ENCODE measurements at places on chromosomes 2 and 18.

- no peak for DNase-seq
These were observed 60.0 kb downstream of the RNF144A start for GRCh38 chr2:6977113-6977741.

DNA sequence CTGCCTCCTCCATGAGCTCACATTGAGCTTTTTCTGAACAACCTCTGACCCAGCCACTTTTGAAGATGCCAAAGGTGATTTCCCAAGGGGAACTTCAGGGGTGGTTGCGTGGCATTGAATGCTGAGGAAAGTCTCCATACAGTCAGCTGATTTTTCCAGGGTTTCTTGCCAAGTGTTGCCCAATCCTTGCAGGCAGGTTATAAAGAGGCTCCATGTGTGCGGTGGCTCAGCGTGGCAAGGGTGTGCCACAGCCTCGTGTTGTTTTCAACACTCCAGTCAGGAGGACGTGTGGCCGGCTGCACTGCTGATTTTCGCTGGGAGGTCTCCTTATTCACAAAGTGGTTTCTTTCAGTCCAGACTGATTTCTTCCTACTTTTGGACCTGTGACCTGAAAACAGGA, 81.4 kb upstream of the GATA6 start:
- no peak for DNase-seq

DNA sequence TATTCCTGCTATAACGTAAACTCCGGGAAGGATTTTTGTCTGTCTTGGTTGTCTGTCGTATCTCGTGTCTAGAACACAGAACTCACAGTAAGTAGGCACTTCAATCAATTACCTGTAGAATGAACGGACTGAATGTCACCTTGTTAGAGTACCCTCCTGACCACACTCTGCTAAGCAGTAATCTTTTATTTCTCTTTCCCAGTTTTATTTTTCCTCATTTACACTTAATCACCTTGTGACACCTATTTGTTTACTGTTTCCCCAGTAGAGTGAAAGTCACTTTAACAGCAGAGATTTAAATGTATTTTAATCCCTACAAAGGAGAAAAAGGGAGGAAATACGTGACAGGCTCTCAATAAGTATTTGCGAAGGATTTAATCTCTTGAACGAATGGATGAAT, 514 bp upstream of the EPB41L5 start:
- no peak for DNase-seq

DNA sequence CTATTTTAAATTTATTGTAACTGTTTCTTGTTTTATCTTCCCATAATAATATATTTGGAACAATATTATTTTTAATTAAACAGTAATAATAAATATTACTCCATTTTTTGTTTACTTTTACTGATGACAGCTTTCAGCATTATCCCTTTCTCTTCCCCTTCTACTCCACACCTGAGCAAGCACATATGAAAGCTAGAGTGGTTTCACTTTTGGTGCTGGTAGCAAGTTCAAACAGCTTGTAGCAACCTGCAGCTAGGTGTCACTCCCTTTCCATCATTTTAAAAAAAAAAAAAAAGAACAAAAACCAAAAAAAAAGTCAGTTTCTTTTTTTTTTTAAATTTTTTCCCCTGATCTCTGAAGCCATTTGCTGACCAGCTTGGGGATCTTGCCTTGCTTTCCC, 801.8 kb downstream of the CCDC85A start:
- DNase-seq: no peak

- no peak for DNase-seq
These were observed 268.2 kb upstream of the TCF4 start for GRCh38 chr18:55856229-55856628.

DNA sequence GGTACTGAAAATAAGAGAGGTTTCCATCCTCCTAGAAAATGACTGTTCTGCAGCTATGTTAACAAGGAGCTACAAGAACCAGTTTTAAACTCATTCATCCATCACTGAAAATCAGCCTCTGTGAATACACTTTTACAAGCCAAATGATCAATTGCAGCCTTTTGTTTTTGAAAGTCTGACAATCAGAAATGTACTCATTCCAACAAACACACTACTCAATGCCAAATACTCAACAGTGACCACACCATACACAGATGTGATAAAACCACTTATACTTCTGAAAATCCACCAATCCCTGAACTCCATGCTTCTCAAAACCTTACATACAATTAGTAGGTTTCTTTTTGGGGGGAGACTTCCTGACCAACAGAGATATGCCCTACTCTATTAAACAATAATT, 663.9 kb upstream of the CHAC2 start:
- DNase-seq: no peak

- peak; percentile 72 for DNase-seq
These were observed 127.3 kb downstream of the PRKCE start for GRCh38 chr2:45778720-45779171.

DNA sequence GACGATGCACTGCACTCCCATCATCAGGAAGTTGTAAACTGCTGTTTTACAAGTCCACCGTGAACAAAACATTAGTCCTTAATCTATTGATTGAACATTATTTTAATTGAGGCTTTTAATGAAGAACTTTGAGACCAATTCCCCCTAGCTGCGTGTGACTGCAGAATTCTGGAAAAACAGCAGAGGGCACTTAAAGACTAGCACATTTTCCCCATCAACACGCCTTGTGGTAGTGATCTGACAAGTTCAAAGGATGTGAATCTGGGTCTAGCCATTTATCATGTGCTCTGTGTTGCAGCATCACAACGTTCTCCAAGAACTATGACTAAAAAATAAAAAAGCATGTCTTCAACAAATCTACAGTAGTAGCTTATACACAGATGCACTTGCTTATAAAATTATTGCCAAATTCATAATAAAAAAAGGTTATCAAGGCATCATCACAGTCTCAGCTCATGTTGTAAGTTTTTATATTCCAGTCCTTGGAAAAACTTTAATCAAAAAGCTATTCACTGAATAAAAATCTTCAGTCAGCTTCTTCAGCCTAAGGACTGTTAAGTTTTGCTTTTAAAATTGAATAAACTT, 35.8 kb downstream of the SKOR2 start:
- DNase-seq: peak; percentile 15

- no peak for DNase-seq
These were observed 737.6 kb downstream of the SLC4A3 start for GRCh38 chr2:220365023-220365422.

DNA sequence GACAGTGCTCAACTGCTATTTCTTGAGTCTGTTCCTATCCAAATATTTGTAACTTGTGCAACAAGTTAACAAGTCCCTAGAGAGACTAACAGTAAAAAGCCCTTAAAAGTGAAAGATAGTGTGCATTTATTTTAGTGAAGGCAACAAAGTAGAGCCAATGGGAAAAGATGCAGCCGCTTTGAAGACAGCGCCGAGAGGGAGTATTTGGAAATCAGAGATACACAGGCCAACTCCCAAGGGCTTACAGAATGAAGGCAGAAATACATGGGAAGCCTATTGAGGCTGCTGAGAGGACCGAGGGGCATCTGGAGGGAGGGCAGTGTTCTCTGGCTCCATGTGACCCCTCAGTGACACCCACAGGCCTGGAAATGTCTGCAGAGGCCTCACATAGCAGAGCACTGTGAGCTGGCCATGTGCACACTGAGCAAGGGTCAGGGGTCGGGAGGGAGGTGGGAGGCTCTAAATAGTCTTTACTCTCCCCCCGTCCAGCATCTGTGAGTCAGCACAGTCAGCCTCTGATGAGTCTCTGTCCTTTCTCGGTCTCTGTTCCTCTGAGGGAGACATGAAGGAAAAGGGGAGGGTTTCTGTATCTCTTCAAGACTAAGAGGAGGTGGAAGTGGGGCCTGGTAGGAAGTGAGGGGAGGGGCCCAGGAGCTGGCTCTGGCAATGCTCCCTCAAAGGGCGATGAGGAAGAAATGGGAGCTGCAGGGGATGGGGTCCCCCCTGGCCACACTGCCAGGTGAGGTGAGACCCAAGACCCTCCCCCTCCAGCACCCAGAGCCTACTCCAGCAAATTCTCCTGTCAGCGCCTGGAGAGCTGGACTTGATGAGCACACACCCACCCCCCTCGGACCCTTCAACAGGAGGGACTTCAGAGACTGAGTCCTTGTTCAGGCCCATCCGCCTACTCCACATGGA, 133.6 kb downstream of the SP3 start:
- no peak for DNase-seq

- no peak for DNase-seq
These were observed 62.6 kb downstream of the MOGAT1 start for GRCh38 chr2:222733846-222734702.

- no peak for DNase-seq
These were observed 140.8 kb downstream of the PTGR3 start for GRCh38 chr18:75067996-75068645.

DNA sequence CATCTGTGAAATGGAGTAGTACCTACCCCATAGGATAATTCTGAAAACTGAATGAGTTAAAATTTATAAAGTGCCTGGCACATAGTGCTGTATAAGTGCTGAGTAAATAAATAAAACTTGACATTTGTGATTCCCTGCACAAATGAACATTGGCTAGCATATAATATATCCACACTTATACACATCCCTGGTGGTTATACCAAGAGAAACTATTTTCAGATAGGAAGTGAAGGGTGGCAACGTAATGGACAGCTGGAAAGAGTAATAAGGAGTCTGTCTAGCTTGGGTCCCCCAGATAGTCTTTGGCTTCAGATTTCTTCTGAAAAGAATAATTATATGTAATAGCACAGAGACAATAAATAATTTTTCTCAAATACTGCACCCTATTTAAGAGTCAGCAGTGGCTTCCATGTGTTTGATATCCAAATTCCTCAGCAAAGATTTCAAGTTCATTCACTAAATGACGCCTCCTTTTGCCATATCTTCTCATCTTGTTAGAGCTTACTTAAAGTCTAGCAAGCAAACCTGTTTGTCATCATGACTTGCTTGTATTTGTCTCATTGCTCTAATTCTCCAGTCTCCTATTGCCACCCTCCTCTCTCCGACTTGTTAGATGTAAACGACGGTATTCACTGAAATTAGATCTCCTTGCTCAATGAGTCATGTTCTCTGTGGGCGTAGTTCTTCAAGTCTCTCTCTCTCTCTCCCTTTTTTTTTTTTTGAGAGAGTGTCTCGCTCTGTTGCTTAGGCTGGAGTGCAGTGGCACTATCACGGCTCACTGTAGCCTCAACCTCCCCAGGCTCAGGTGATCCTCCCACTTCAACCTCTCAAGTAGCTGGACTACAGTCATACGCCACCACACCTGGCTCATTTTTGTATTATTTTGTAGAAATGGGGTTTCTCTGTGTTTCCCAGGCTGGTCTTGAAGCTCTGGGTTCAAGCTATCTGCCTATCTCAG, 8.7 kb upstream of the ADGRF3 start:
- DNase-seq: peak; percentile 27

- no peak for DNase-seq
These were observed 16.3 kb upstream of the CDKL4 start for GRCh38 chr2:39260087-39260486.

GRCh38 chr18:71105078-71105819, 816.4 kb downstream of the SOCS6 start:
- no peak for DNase-seq

DNA sequence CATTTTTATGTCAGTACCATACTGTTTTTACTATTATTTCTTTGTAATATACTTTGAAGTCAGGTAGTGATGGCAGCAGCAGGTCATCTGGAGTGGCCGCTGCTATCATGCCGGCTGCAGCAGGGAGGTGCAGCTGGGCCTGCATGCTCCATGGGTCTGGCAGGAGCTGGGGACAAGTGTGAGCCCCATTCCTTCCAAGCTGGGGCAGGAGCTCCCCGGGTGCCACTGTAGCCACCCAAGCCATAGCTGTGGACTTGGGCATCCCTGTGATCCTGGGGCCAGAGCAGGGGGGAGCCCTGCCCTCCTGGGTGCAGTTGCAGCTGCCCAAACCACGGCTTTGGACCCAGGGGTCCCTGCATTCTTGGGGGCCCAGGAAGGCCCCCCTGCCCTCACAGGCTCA, 59.2 kb downstream of the CSRNP3 start:
- DNase-seq: no peak

DNA sequence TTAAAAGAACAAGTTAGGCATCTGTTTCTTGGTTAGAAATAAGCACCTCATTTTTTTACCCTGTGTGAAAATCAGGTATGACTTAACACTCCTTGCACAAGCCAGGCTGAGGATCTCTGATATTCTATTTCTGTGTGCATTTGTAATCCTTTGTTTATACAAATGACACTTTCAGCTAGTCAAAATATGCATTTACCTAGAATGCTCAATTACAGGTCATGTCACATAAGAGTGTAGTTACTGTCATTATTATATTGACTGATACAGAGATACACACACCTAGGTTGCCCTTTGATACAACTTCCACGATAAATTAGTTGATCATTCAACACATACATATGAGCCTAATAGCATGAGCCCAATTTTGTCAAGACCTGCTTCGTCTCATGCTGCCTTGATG, 144.3 kb downstream of the CHST9 start:
- no peak for DNase-seq

- DNase-seq: no peak
These were observed 262.5 kb upstream of the RAB6C start for GRCh38 chr2:129716781-129717559.

DNA sequence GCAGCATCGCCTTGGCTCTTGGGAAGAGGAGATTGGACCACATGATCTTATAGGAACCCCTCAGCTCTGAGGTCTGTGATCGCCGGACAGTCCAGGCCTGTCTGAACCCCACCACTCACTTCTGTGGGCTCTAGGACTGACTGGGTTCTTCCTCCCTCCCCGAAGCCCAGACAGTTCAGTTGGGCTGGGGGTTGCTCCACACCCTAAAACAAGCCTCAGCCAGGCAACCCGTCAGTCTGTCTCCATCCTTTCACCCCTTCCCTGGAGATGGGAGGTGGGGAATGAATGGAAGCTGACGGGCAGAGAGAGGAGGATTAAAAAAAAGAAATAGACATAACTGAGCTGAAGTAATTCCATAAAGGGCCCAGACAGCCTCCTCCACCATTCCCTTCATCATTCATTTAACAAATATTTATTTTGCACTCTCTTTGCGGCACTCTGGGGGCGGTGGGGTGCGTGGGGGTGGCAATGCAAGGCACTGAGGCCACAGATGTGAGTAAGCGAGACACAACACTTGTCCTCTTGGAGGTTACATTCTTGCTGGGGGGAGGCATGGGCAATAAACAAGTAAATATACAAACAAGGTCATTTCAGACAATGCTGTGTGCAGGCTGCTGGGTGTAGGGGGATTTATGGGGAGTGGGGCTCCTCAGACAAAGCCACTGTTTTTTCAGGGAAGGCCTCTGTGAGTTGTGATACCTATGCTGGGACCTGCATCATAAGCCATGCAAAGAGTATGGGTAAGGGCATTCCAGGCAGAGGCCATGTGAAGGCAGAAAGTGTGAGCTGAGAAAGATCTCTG, 12.9 kb downstream of the WNT10A start:
- no peak for DNase-seq

DNA sequence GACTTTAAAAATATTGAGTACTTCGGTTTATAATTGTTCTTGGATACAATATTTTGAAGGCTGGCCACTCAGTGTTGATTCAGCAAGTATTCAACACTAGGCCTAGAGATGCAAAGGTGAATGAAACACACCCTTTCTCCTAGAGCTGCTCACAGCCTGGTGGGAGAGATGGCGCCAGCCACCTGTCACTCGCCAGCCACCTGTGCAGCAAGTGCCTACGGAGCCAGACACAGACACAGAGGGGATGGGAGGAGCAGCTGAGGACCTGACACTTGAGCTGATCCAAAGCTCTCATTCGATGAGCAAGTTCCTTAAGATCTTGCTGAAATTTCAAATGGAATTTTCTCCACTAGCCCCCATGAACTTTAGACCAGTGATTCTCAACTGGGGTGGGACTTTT, 151.1 kb upstream of the RIOK3 start:
- no peak for DNase-seq

Data from activated T-cell treated with anti-CD3 and anti-CD28 coated beads, Interleukin-2, amount 50 U/mL, for 72 hours (primary cell).